ENCODE measurements at places on chromosomes 1 and 21.
A peak's percentile ranks its signal among the peaks of the same experiment; 100 is the strongest.

DNA sequence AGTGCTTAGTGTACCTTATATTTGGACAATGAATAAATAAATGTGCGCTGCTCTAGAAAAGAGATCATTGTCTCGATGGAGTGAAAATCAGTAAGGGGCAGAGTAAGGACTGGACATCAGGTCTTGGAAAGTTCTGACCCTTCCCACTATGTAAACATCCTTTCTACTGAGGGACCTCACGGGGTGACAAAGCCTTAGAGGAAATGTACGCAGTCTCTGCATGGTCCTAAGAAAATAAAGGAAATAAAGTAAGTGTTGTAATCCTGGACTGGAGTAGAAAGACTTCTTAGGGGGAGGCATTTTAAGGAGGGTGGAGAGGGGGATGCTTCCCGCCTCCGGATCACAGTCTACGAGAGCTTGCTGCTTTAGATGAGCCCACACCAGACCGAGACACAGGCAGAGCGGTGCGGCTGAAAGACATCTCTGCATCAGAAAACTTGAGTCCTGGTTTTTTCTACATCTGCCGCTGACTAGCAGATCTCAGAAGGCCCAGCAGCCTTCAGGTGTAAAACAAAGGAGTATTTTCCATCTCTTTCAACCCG lies 22.3 kb upstream of the GPR137B start:
- no peaks in the 10 kb centered on the region for H3K36me3 ChIP-seq
- peaks cover 9% of the 10 kb centered on the region for H3K4me1 ChIP-seq
- DNase-seq: no peak
- no peak overlapping the region for H3K4me3 ChIP-seq
- no peak overlapping the region for H3K27ac ChIP-seq

GRCh38 chr1:109805486-109806165 lies 41.9 kb upstream of the EPS8L3 start:
- no peaks in the 10 kb centered on the region for H3K36me3 ChIP-seq
- H3K4me3 ChIP-seq: no peak overlapping the region
- H3K4me1 ChIP-seq: peaks cover 73% of the 10 kb centered on the region
- DNase-seq: no peak

GRCh38 chr1:109425391-109426280 lies 612 bp downstream of the PSMA5 start:
- H3K27me3 ChIP-seq: no peaks in the 10 kb centered on the region
- H3K36me3 ChIP-seq: peaks cover 6% of the 10 kb centered on the region
- peak overlapping the region; percentile 98 for H3K4me3 ChIP-seq

- H3K4me1 ChIP-seq: no peaks in the 10 kb centered on the region
- DNase-seq: no peak
- no peaks in the 10 kb centered on the region for H3K27me3 ChIP-seq
- no peak overlapping the region for H3K27ac ChIP-seq
- no peak overlapping the region for H3K4me3 ChIP-seq
Measured at GRCh38 chr1:180372728-180373127, 129.6 kb downstream of the ACBD6 start.

- no peaks in the 10 kb centered on the region for H3K27me3 ChIP-seq
- no peaks in the 10 kb centered on the region for H3K4me1 ChIP-seq
- DNase-seq: no peak
- no peaks in the 10 kb centered on the region for H3K36me3 ChIP-seq
- H3K27ac ChIP-seq: no peak overlapping the region
Measured at GRCh38 chr21:32562426-32562825, 22.9 kb downstream of the TCP10L start.

DNA sequence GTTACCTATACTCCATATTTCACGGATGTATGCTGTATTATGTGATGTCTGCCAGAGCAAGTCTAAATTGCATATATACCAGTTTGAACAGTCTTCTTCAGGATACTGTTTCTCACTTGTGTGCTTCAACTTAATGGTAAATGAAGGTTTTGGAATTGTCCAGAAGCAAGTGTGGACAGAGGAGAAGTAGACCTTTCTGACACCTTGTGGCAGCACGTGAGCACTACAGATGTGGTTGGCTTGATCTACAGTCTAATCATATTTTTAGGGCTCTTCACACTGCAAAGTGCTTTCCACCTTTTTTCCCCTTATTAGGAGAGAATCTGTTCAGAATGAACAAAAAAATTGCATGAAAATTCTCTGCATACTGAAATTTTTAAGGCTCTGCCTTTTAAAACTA lies 10.9 kb downstream of the MORC3 start:
- peak; percentile 53 for DNase-seq
- peaks cover 53% of the 10 kb centered on the region for H3K4me1 ChIP-seq
- peaks cover 6% of the 10 kb centered on the region for H3K36me3 ChIP-seq
- no peak overlapping the region for H3K27ac ChIP-seq

- no peak overlapping the region for H3K4me3 ChIP-seq
- H3K36me3 ChIP-seq: no peaks in the 10 kb centered on the region
- no peaks in the 10 kb centered on the region for H3K27me3 ChIP-seq
- DNase-seq: no peak
Measured at GRCh38 chr1:53155534-53155933, 13.1 kb upstream of the SLC1A7 start.

DNA sequence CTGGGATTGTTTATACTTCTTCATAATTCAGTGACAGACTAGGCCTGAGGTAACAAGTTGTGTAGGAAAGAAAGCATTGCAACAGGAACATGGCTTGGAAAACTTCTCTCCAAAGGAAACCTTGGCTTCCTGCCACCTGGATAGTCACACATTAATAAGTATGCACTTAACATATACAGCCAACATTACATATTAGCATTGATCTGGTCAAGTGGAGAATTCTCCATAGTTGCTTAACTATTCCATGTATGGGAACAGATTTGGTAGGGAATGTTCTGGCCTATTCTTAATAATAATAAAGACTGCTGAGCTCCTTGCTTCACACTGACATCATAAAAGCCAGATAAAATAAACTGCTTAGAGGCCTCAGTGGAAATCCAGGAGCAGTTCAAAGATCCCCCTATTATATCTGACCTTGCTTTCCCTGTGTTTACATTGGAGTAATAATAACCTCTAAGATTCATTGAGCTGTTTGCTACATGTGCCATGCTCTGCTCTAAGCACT lies 27.2 kb upstream of the NFIA start:
- H3K4me1 ChIP-seq: peaks cover 42% of the 10 kb centered on the region
- no peak overlapping the region for H3K4me3 ChIP-seq
- H3K27ac ChIP-seq: no peak overlapping the region

DNA sequence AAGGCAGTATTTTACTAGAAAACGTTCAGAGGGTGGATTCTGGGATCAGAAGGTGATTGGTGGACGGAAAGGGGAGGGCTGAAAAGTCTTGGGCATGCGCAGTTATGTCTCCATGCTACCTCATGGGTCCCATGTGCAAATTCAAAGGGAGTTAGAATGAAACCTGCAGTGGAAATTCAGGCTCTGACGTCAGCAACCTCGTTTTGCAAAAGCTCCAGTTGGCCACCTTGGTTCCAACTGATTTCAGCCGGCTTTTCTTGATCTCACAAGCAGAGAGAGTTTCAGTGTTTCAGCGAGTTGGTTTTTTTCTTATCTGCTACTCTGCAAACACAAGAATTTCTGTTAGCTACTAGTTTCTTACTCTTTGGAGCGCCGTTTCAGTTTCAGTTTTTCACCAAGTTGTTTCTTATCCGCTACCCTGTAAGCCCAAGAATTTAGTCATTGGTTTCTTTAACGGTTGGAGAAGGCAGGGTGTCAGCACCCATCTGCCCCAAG lies 69.8 kb upstream of the PGBD5 start:
- no peak overlapping the region for H3K27ac ChIP-seq
- H3K27me3 ChIP-seq: no peaks in the 10 kb centered on the region
- no peak for DNase-seq
- H3K36me3 ChIP-seq: no peaks in the 10 kb centered on the region
- H3K4me1 ChIP-seq: no peaks in the 10 kb centered on the region

DNA sequence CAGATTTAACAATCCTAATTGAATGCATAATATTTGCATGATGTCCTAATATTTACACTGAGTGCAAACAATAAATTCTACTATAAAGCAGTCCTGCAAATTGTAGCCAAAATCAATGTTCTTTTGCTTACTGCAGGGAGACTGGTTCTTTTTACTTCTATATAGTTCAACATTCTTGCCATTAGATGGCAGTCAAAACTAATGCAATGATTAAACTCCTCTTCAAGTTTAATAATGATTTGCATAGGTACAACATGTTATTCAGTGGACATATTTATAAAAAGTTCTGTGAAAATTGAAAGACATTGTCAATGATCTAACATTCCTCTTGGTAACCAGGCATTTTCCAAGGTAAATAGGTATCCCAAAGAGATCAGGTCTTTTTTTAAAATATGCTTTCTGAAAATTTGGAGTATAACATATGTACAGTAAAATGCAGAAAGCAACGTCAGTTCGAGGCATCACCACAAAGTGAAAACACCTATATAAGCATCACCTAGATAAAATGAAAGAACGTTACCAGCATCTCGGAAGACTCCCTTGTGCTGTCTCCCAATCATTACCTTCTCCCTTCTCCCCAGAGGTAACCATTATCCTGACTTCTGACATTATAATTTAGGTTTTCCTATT lies 9.8 kb upstream of the FNBP1L start:
- DNase-seq: peak; percentile 37
- no peak overlapping the region for H3K4me3 ChIP-seq
- no peaks in the 10 kb centered on the region for H3K4me1 ChIP-seq
- H3K36me3 ChIP-seq: no peaks in the 10 kb centered on the region
- H3K27ac ChIP-seq: no peak overlapping the region
- no peaks in the 10 kb centered on the region for H3K27me3 ChIP-seq

GRCh38 chr1:194117582-194117981 lies 931.2 kb upstream of the B3GALT2 start:
- no peak for DNase-seq
- H3K27me3 ChIP-seq: no peaks in the 10 kb centered on the region
- no peaks in the 10 kb centered on the region for H3K4me1 ChIP-seq
- H3K27ac ChIP-seq: no peak overlapping the region

DNA sequence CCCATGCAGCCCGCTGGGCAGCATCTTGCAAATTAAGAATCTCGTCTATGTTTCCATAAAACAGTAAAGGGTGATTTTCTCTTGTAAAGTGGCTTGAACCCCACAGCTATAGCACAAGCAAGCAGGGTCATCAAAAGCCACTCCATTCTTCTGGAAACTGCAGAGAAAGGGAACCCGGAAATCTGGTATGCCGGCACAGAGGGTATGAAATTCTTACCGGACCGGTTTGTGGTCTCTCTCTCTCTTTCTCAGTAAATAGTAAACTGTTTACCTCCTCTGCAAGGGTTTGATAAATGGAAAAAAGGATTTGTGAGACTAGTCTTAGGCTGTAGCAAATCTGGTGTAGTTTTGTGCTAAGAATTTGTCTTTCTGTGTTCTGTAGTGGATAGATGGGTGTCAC lies 2.7 kb upstream of the ADSS2 start:
- peaks cover 16% of the 10 kb centered on the region for H3K4me1 ChIP-seq
- DNase-seq: no peak
- H3K36me3 ChIP-seq: no peaks in the 10 kb centered on the region
- H3K27ac ChIP-seq: no peak overlapping the region
- H3K4me3 ChIP-seq: no peak overlapping the region

- no peaks in the 10 kb centered on the region for H3K36me3 ChIP-seq
- no peak for DNase-seq
- H3K4me3 ChIP-seq: no peak overlapping the region
- H3K4me1 ChIP-seq: no peaks in the 10 kb centered on the region
- no peaks in the 10 kb centered on the region for H3K27me3 ChIP-seq
Measured at GRCh38 chr1:29936031-29936544, 699.8 kb downstream of the PTPRU start.

DNA sequence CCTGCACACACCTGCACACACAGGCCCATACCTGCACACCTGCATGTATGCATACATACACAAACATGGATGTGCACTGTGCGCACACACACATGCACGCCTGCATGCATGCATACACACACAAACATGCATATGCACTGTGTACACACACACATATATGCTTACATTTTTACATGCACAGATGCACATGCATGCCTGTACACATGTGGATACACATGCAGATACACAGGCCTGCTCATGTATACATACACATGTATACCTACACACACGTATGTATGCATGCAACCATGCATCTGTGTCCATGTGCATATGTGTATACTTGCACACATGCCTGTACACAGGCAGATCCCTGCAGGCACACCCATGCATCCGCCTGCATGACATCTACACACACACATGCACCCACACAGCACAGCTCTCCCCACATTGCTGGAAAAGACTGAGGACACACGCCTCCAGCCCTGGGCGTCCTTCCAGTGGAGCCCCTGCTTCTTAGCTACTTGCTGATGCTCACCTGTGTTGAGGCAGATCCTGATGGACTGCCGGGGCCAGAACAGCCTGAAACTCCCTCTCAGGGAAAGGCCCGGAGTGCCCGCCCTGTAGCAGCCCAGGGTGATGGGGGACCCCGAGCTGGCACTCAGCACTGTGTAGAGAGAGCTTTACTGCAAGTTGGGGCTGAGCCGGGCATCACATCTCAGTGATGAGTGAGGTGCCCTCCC lies 28.6 kb downstream of the KRTAP10-1 start:
- no peak overlapping the region for H3K27ac ChIP-seq
- H3K4me3 ChIP-seq: no peak overlapping the region

GRCh38 chr1:184340984-184341383 lies 45.8 kb upstream of the C1orf21 start:
- no peaks in the 10 kb centered on the region for H3K27me3 ChIP-seq
- no peak overlapping the region for H3K27ac ChIP-seq
- H3K4me1 ChIP-seq: no peaks in the 10 kb centered on the region
- H3K36me3 ChIP-seq: no peaks in the 10 kb centered on the region
- H3K4me3 ChIP-seq: no peak overlapping the region
- DNase-seq: no peak

- no peaks in the 10 kb centered on the region for H3K27me3 ChIP-seq
- no peak overlapping the region for H3K27ac ChIP-seq
- no peaks in the 10 kb centered on the region for H3K4me1 ChIP-seq
- H3K36me3 ChIP-seq: no peaks in the 10 kb centered on the region
Measured at GRCh38 chr21:29637134-29637533, 302.7 kb downstream of the GRIK1 start.

- H3K36me3 ChIP-seq: no peaks in the 10 kb centered on the region
- H3K4me1 ChIP-seq: no peaks in the 10 kb centered on the region
Measured at GRCh38 chr1:223873044-223873443, 27.3 kb upstream of the TP53BP2 start.

DNA sequence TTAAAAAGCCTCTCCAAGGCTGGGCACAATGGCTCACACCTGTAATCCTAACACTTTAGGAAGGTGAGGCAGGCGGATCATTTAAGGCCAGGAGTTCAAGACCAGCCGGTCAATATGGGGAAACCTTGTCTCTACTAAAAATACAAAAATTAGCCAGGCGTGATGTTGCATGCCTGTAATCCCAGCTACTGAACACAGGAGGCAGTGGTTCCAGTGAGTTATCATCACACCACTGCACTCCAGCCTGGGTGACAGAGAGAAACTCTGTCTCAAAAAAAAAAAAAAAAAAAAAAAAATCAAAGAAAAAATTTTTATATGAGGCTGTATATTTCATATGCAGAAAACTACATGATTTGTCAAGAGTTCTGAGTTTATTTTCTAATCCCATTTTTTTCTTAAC lies 1107.1 kb upstream of the TMPRSS15 start:
- no peak for DNase-seq
- no peak overlapping the region for H3K27ac ChIP-seq
- no peaks in the 10 kb centered on the region for H3K36me3 ChIP-seq
- H3K27me3 ChIP-seq: no peaks in the 10 kb centered on the region
- no peak overlapping the region for H3K4me3 ChIP-seq

Data from CD4-positive, alpha-beta memory T cell (primary cell).